ENCODE measurements at places on chromosomes 11 and 22.

GRCh38 chr11:20451568-20451967 lies 64.1 kb downstream of the PRMT3 start:
- DNase-seq, result no peak

DNA sequence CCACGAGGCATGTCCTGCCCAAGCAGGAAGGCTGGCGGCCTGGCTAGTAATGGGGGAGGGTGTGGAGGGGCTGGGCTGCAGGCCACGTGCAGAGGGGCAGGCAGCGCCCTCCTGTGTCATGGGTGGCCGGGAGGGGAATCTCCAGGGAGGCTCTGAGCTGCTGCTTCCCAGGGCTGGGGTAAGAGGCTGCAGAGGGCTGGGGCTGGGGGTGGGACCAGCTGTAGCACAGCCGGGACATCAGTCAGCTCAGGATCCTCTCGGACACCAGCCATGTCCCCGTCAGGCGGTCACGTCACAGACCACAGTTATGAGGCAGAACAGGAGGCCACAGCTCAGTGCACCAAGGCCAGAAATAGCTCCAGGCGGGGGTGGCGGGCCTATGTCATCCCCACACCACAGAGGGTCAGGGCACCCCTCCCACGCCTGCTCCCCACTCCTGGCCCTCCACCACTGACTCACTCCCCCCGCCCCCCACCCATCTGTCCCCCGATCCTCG lies 21.1 kb downstream of the RTN4R start:
- DNase-seq, result no peak

DNA sequence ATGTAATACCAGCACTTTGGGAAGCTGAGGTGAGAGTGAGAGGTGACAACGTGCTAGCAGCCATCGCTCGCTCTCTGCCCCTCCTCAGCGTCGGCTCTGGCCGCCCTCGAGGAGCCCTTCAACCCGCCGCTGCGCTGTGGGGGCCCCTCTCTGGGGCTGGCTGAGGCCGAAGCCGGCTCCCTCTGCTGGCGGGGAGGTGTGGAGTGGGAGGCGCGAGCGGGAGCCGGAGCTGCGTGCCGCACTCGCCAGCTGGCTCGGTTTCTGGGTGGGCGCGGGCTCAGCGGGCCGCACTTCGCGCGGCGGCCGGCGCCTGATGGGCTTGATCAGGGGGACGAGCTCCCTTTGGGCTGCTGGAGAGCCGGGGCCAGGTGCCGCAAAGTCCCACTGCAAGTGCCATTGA lies 98.9 kb upstream of the UBASH3B start:
- DNase-seq, result peak; percentile 50

GRCh38 chr22:47048123-47049077 lies 285.9 kb downstream of the TBC1D22A start:
- no peak for DNase-seq

- no peak for DNase-seq
These were observed 47.2 kb downstream of the LRFN4 start for GRCh38 chr11:66904055-66904454.

GRCh38 chr22:43014869-43015676 lies at the start of gene PACSIN2:
PACSIN2 (minus strand) TSS chr22:43015149; CDS start chr22:42912080, 103,069 bp downstream.
- DNase-seq, result peak; percentile 99

GRCh38 chr11:4798427-4799183 lies 5.6 kb downstream of the OR52R1 start:
- no peak for DNase-seq

- no peak for DNase-seq
These were observed 12.4 kb downstream of the TTC38 start for GRCh38 chr22:46280063-46280817.

DNA sequence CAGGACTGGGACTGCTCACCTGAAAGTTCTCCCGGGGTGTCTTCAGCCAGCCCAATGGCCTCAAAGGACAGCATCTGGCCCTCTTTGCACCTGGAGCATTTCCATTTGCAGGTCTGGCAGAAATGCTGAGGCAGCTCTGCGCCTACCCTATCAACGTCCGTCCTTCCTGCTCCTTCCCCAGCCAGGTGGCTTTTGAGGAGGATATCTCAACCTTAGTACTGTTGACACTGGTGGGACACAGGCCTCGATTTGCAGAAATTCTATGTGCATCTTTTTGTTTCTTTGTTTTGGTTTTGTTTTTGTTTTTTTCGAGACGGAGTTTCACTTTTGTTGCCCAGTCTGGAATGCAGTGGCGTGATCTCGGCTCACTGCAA lies 5.0 kb downstream of the MOGAT2 start:
- DNase-seq, result no peak

GRCh38 chr11:34787348-34787747 lies 128.8 kb downstream of the APIP start:
- DNase-seq, result no peak
